IMR-90 (cell line): ENCODE measurements at places on chromosomes 1 and 21. TPM values are rescaled to one million over a fixed set of nuclear protein-coding genes. Genes with fewer than 3 reads are reported as not detected.

The RRAGC gene
- total RNA-seq = 7.2 and 11.7 TPM in 2 replicates

- no peak for DNase-seq
Observed at GRCh38 chr1:178580876-178581275, 68.0 kb downstream of the TEX35 start.

The AUNIP gene
- total RNA-seq = 3.9 and 5.0 TPM in 2 replicates

- no peak for DNase-seq
Observed at GRCh38 chr1:219365451-219365850, 191.8 kb downstream of the LYPLAL1 start.

The CD34 gene
- total RNA-seq = under 0.01 TPM in 1 of 2 replicates, not detected in the other
